Right atrium auricular region (tissue), 2 donors: ENCODE measurements at places on chromosomes 6 and 20. TPM values are rescaled to one million over a fixed set of nuclear protein-coding genes. Genes with fewer than 3 reads are reported as not detected.

The TMEM217 gene
- 1.3 TPM for total RNA-seq

The SRSF12 gene
- not detected for total RNA-seq

The SLC17A2 gene
- not detected for total RNA-seq

The EXOC2 gene
- total RNA-seq = 16.1 TPM

The SPINT4 gene
- total RNA-seq = not detected

The GABRR2 gene
- total RNA-seq = 0.35 TPM

The SCRT2 gene
- total RNA-seq = not detected

The HNF4A gene
- not detected for total RNA-seq

The DEFB114 gene
- total RNA-seq = not detected

The LY6G6C gene
- not detected for total RNA-seq

The BPIFB1 gene
- total RNA-seq = not detected

The CYP24A1 gene
- total RNA-seq = 0.24 TPM

The HMGCLL1 gene
- 2.6 TPM for total RNA-seq

The SLC44A4 gene
- total RNA-seq = not detected

The C6orf141 gene
- total RNA-seq = not detected

The GPLD1 gene
- total RNA-seq = 0.71 TPM

The SCGN gene
- total RNA-seq = 14.1 TPM

The RSPH4A gene
- total RNA-seq = not detected

The MYCT1 gene
- total RNA-seq = 8.1 TPM

The KIF25 gene
- total RNA-seq = not detected

The HLA-DOB gene
- not detected for total RNA-seq

The CRISP3 gene
- total RNA-seq = not detected

The LMBRD1 gene
- total RNA-seq = 50.0 TPM

The PSMB9 gene
- 10.9 TPM for total RNA-seq

The SLC17A1 gene
- total RNA-seq = not detected

The TNFRSF6B gene
- total RNA-seq = 1.2 TPM

The CLDN20 gene
- not detected for total RNA-seq

The SEL1L2 gene
- not detected for total RNA-seq

The CCN6 gene
- total RNA-seq = not detected

The OGFR gene
- 17.3 TPM for total RNA-seq

The TGM2 gene
- 680 TPM for total RNA-seq

The C20orf96 gene
- total RNA-seq = 3.4 TPM

The BMP7 gene
- 23.0 TPM for total RNA-seq

The CLPSL1 gene
- total RNA-seq = not detected

The SLC22A2 gene
- total RNA-seq = not detected

The CCDC170 gene
- total RNA-seq = 0.20 TPM

The PGC gene
- total RNA-seq = not detected

The ZNF341 gene
- 1.0 TPM for total RNA-seq

The TRIM15 gene
- not detected for total RNA-seq

The TFAP2D gene
- not detected for total RNA-seq

The KIF3B gene
- total RNA-seq = 16.4 TPM

The TRAPPC3L gene
- total RNA-seq = 0.20 TPM

The MICB gene
- 1.6 TPM for total RNA-seq
